ENCODE measurements at places on chromosomes 4 and X.

- DNase-seq = no peak
Measured at GRCh38 chrX:52507331-52507730, 9.5 kb downstream of the XAGE1B start.

DNA sequence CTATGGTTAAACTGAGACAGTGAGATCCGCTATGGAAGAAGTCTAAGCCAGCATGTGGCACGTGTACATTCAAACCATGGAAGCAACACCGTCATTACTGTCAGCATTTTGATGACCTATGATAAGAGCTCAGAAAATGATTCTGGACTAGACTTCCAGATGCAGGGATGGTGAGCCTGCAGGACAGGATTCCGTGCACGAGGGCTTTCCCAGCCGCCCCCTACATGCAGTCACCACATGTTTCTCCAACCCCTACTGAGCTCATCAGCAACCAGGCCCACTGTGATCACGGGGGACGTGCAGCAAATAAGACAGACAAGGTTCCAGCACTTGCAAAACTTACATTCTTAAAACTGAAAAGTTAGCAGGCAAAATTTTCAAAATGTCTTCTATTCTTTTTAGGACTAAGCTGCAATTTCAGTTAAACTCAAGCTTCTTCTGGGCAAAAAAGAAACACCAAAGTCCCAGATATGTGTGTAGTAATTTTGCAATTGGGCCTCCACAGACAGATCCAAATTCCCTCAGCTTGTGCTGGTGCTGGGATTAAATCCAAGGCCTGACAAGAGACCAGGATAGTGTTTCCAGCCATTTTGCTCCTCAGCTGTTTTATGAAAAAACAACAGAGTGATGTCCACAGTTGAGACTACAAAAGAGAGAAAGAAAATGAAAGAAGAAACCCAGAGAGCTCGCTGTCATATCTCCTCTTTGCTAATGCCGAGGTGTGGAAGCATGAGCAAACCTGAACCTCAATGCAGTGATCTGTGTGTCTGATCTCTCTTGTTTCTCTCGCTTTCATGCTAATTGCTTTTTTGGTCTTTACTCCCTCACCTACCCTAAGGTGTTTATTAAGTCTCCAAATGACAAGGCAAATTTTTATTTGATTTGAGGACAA is 118.2 kb downstream of the AFAP1 start:
- DNase-seq = peak; percentile 77

- peak; percentile 32 for DNase-seq
Measured at GRCh38 chr4:51830156-51830720, 12.7 kb upstream of the DCUN1D4 start.

GRCh38 chr4:139458999-139459398 is 5.1 kb downstream of the RAB33B start:
- DNase-seq = no peak

DNA sequence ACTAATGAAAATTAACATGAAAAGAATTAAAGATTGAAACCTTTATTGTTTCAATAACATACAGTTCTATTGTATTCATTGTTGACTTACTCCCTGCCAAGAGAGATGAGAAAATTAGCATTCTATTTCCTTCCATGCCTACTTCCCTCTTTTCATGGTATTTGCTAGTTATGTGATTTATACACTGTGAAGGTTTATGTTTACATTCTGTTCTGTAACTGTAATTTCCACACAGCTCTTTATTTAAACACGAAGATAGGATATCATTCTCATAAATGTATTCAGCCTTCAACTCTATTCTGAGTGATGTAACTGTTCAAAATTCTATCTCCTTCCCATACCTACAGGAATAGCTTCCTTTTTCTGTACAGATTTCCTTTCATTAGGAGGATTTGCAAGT is 6.6 kb downstream of the CCDC110 start:
- no peak for DNase-seq

- DNase-seq = no peak
Measured at GRCh38 chr4:12403175-12403574, 974.5 kb upstream of the HS3ST1 start.

- no peak for DNase-seq
Measured at GRCh38 chrX:24487571-24487970, 22.5 kb downstream of the PDK3 start.

- no peak for DNase-seq
Measured at GRCh38 chrX:43679778-43680177, 23.7 kb downstream of the MAOA start.

GRCh38 chrX:41108007-41108406 is 22.8 kb downstream of the USP9X start:
- DNase-seq = no peak

- no peak for DNase-seq
Measured at GRCh38 chr4:40887764-40888131, 138.0 kb downstream of the NSUN7 start.

- no peak for DNase-seq
Measured at GRCh38 chrX:134174859-134175258, 62.1 kb upstream of the CCDC160 start.

DNA sequence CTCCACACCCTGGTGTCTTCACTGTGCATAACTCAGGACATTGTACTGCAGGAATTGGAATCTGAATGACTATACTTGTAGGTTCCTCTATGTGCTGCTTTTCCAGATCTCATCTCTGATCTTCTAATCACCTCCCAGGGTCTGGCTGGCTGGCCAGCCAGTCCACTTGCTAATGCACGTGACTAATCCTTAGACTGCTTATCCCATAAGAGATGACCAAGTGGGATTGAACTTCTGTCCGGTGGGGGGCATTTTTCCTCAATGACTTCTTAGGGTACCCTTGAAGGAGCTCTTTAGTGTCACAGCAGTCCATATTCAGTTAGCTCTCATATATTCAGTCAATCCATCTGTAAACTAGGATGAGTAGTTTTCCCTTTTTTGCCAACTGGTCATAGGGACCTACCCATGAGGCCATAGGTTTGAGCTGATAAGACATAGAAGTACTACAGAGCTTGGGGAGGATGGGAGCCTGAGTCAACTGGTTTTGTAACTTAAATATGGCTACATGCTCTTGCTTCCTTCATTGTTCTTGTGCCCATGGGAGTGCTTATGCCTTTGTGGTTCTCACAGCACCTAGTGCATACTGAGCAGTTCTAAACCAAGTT is 71.9 kb upstream of the WDR1 start:
- DNase-seq = no peak

DNA sequence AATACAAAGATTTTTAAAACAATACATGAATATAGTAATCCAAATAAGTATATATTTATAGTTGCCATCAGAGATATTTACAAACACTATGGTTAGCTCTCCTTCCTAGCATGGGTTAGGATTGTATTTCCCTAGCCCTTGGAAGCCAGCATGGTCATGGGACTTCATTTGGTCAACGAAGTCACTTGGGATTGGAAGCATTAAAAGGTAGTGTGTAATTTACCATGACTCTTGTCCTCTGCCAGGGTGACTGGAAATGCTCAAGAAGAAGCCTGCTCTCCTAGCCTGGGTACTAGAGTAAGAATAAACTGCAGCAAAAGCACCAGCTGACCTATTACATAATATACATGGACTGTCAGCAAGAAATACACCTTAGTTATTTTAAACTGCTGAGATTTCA is 102.9 kb downstream of the COL25A1 start:
- DNase-seq = no peak

- DNase-seq = no peak
Measured at GRCh38 chr4:37812713-37813112, 13.8 kb upstream of the PGM2 start.

- no peak for DNase-seq
Measured at GRCh38 chr4:87224141-87224923, 3.9 kb upstream of the KLHL8 start.

- peak; percentile 94 for DNase-seq
Measured at GRCh38 chr4:82428969-82429727, 1.1 kb downstream of the HNRNPDL start.

DNA sequence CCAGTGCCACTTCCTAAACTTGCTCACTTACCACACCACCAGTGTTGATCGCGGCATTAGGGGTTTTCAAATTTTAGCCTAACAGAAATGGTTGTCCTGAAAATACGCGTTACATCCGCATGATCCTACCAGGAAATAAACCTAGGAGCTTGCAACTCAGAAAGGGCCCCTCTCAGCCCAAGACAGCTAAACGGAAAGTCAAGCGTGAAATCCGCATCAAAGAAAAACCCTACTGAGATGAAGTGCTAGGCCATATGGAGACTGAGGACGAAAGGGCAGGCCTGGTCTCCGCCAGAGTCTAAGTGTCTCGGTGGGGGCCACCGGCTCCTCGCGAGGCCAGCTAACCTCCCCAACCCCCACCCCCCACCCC is 626 bp downstream of the YTHDC1 start:
- DNase-seq = no peak

DNA sequence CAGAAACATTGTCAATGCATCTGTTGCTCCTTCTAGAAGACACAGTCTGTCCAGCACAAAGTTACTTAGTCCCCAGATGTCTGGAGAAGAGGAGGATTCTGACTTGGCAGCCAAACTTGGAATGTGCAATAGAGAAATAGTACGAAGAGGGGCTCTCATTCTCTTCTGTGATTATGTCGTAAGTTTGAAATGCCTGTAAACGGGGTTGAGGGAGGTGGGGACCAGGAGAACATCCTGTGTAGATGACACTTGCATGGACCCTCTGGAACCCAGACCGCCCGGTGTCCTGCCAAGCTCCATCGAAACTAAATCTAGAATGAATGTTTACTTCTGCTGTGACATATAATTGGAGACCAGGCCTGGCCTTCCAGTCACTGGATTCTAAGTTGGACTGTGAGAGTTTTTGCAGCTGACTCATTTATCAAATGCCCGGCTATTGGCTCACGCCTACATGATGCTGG is 45.0 kb upstream of the MSANTD1 start:
- no peak for DNase-seq

DNA sequence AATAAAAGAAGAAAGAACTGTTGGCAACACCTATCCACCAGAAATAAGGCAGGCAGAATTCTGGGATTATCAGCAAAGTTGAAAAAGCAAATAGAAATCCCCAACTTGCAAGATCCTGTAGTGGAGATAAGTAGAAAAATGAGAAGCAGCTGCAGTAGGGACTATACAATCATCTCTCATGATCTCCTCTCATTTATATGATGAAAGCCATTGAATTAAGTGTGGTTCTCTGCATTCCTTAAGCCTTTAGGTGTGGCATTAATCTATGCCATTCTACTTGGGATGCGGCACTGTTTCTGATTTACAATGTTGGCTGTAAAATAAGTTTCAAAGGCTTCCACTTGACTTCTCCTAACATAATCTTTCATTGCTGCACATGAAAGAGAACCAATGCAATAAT is 869.8 kb downstream of the TRAM1L1 start:
- DNase-seq = no peak

DNA sequence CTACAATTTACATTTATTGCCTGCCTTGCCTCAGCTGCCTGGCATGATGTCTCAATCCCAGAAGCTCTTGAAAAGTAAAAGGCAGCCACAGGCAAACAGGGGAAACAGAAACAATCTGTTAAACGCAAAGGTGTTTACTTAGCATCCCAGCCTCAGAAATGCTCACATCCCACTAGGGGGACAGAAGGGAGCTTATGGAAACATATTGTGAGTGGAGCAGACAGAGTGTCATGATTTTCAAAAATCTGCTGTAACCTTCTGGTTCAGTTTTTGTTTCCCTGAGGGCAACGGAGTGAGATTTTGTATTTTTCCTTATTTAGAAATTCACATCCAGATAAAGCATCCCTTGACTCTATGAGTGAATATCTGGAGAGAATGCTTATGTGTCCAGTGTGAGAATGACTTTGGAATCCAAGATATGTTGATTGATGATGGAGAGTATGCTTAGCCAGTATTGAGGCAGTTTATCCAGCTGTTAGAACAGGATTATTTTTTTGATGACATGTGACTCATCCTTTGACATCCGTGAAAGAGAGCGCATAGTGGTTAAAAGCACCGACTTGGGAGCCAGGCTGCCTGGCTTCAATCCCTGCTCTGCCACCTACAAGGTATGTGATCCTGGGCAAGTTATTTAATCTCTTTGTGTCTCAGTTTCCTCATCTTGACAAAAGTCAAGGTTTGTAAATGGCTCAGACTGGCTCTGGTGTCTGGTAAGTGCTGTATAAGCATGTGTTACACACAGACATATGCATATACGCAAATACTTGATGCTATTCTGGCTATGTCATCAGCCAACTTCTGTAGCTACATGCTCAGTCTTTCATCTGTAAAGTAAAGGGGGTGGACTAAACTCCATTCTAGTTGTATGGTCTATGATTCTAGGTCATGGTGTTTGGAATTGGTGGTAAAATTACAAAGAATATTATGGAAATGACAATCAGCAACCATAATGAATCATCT is 381.2 kb downstream of the RAPGEF2 start:
- DNase-seq = no peak

DNA sequence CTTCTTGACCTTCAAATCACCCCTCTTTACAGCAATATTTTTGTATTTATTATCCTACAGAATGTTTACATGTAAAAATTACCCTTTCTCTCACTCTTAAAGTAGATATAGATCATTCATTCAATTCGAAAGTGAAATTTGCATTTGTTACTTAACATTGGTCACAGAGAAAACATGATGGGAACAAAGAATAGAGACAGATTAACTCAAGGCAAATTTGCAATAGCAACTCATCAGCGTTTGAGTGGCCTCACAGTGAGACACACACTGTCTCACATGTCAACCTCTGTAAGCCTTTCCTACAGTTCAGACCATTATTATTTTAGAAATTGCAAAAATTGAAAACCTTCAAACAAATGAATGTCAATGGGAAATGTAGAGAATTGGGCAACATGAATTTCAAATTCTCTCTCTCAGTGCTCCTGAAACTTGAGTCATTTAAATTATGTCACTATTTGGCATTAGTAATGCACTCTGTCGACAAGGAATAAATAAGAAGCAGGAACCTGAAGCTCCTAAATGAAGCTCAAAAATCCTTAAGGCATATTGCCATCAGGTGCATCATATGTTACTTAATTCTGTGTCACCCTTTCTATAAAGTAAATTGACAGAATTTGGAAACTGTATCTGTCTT is 148.3 kb upstream of the ANXA10 start:
- DNase-seq = no peak

DNA sequence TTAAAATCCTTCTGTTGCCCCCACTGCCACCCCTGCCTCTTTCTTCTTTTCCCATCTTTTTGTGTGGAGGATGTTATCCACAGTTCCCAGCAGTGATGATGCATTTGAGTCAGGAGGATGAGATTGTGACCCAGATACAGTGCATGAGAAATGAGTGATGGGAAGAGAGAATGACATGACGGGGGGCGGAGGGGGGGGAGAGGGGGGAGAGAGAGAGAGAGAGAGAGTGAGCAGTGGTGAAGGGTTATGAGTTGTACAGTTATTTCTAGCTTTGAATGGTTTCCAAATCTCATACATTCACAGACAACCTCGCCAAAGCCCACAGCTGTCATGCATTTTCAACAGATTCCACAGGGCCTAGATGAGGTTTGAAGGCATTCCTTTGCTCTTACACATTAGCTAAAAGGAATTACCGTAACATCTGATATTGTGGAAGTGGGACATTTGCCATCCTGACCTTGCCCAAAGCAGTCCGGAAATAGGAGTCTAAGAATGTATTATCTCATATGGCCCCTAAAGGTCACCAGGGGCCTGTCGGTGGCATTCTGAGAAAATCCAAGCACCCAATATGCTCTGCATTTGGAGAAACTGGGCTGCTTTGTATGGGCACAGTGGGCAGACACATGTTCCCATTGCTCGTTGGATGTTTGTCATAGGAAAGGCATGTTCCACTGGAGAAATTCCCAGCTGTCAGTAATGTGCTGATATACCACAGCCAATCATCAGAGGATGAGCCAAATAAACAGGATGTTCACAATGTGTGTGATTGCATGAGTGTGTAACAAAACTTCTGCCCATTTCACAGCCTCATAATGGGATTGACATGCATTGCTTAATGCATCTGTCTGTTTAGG is 435.8 kb downstream of the SPRY1 start:
- no peak for DNase-seq

Data from BE2C (cell line).